ENCODE measurements at places on chromosomes 7 and 10.

DNA sequence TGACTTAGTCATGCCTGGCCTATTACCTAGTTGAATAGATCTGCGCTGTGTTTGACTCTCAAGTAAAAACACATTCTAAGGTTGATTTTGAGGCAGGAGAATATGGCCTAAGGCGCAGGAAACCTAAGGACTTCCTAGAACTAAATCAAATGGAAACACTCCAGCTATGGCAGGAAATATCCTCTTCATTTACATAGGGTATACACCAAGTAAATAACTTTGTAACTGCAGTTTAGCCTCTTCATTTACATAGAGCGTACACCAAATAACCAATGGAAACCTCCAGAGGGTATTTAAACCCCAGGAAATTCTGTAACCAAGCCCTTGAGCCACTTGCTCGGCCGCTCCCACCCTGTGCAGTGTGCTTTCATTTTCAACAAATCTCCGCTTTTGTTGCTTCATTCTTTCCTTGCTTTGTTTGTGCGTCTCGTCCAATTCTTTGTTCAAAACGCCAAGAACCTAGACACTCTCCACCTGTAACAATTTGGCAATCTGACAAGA is 35.6 kb upstream of the XRCC2 start:
- DNase-seq, result no peak

DNA sequence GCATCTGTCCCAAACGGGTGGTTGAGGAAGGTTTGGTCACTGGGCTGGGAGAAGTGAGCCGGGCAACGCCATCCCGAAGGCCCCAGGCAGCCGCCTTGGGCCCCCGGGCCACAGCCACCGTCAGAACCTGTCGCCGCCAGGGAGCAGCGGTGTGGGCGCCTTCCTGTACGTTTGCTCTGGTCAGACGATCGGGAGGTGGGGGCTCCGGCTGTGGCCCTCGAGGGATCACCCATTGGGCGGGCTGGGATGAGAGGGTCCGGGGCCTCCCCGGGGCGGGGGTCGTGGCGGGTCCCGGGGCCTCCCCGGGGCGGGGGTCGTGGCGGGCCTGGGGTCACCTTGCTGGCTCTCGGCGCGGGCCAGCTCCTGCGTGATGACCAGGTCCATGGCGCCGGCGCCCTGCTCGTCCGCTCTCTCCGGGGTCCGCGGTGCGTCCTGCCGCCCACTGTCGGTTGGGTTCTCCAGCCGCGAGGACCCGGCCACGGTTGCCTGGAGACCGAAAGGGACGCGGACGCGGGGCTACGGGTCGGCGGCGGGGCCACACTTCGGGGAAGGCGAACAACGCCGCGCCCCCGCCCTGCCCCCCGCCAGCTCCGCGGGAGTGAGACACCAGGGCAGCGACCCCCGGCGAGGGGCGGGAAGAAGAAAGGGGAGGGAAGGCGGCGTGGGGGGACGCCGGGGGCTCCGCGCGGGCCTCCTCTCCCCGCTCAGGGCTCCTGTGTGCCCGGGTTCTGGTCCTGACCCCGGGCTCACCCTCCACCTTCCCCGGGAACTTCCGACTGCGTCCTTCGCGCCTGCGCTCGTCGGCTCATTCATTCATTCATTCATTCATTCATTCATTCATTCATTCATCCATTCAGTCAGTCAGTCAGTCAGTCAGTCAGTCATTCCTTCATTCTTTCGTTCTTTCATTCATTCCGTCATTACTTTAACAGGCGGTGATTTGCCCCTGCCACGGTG is at the start of gene CFAP46:
Gene CFAP46, minus strand, starts transcription at position 470 of the 957 bp plus-strand sequence. Its CDS starts 86 bp downstream, at position 384.
- no peak for DNase-seq

GRCh38 chr7:81478664-81479063 is 291.2 kb downstream of the HGF start:
- DNase-seq, result no peak

DNA sequence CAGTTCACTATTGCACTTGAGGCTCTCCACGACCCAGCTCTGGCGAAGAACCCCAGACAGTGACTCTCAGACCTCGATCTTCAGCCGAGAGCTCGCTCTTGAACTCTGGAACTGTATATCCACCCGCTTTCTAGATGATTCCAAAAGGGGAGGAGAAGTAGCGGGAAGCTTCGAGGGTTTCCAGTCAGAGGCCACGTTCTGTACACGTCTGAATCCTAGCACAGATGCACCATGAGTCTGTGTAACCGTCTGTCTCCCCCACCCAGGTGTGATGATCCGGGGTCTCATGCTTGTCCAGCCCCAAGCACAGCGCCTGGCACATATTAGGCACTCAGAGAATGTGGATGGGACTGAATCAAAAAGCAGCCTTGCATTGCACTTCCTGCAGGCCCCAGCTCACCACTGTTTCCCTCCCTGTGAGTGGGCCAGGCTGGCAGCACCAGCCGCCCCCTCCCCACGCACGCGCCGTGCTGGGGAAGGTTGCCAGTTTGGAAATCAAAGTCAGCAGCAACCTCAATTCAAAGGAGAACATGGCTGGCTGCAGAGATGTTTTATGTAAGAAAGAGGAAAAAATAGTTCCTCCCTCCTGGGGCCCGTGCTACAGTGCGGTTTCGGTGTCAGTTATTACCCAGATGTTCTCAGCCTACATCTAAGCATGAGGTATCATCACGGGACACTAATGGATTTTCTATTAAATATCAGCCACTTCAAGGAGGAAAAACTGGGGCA is 5.7 kb downstream of the GRID2IP start:
- no peak for DNase-seq

GRCh38 chr10:66366163-66366562 is 559.7 kb upstream of the LRRTM3 start:
- DNase-seq, result no peak

DNA sequence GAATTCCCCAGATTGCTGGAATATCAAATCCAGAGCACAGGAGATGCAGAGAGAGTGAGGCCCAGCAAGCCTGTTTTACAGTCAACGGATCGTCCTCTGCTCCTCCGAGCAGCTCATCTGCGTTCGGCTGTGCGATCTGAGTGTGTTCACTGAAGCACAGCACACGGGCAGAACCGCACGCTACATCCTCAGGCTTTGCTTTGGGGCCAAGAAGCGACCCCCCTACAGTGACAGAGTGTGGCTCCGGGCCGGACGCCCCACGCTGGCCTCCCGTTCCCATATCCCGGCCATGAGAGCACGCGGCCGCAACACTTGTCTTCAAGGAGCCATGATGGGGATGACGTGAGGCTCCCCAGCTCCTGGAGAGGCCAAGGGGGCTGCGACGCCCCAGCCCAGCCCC is 431.4 kb downstream of the DNAJB6 start:
- DNase-seq, result no peak

GRCh38 chr10:3426190-3426845 is 253.7 kb upstream of the PITRM1 start:
- DNase-seq, result peak; percentile 84

GRCh38 chr7:4748231-4748681 is 27.2 kb upstream of the AP5Z1 start:
- DNase-seq, result peak; percentile 46

- DNase-seq, result no peak
These were observed 660.0 kb downstream of the SORCS1 start for GRCh38 chr10:106504536-106504935.

DNA sequence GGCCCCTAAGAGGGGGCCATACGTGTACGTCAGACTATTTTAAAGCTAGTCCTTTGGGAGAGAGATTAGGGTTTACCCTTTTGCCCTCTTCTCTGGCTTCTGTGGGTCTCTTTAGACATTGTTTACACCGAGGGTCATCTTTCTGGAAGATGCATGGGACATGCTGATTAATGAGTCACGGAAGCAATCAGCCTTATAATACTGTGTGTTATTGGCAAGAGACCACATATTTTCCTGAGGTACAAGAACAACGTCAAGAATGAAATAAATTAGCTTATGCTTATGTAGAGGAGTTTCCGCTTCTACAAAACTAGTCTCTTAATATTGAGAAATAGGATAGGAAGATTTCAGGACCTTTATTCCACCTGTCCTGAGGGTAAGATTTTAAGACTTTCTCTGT is 327.7 kb downstream of the BBS9 start:
- DNase-seq, result no peak

- no peak for DNase-seq
These were observed 249.1 kb downstream of the KCND2 start for GRCh38 chr7:120521761-120522737.

- no peak for DNase-seq
These were observed 110.3 kb downstream of the LRRC4 start for GRCh38 chr7:127920787-127921438.

GRCh38 chr10:65501259-65501658 is 1424.6 kb upstream of the LRRTM3 start:
- DNase-seq, result peak; percentile 37

DNA sequence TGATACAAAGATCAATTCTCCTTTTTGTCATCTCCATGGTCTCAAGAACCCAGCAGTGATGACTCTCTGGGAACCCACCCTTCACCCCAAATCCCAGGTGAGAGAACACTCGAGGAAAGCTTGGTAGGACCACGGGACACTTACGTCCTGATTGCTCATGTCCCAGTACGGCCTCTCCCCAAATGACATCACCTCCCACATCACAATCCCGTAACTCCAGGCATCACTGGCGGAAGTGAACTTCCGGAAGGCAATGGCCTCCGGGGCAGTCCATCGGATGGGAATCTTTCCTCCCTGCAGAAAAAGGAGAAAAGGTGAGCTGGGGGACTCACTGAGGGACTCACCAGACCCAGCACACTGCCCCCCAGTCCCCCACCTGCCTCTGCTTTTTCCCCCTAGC is 21.0 kb downstream of the EPHB4 start:
- DNase-seq, result no peak

DNA sequence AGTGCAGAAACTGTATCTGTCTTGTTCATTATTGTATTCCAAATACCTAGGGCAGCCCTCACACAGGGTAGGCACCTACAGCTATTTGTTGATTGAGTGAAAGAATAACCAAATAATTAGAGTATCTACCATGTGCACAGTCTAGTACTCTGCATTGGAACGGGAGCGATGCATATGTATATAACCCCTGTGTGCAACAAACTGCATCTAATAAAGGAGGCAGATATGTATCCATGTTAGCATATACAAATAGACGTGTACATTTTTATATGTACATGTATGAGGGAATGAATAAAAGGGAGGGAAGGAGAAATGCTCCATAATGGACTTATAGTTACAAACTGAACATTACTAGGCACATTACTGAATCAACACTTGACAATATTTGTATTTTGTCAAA is 191.3 kb upstream of the PTPRZ1 start:
- DNase-seq, result no peak

DNA sequence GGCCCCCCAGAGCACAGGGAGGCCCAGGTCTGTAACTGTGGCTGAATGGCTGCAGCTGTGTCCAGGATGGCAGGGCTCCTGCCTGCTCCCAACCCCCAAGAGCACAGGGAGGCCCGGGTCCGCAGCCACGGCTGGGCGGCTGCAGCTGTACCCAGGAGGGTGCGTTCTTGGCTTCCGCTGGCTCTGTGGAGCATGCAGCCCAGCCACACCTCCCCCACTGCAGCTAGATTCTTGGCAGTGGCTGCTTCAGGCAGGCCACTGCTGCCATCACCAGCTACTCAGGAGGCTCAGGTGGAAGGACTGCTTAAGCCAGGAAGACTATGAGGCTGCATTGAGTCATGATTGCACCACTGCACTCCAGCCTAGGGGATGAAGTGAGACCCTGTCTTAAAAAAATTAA is 27.9 kb downstream of the C7orf25 start:
- peak; percentile 59 for DNase-seq

DNA sequence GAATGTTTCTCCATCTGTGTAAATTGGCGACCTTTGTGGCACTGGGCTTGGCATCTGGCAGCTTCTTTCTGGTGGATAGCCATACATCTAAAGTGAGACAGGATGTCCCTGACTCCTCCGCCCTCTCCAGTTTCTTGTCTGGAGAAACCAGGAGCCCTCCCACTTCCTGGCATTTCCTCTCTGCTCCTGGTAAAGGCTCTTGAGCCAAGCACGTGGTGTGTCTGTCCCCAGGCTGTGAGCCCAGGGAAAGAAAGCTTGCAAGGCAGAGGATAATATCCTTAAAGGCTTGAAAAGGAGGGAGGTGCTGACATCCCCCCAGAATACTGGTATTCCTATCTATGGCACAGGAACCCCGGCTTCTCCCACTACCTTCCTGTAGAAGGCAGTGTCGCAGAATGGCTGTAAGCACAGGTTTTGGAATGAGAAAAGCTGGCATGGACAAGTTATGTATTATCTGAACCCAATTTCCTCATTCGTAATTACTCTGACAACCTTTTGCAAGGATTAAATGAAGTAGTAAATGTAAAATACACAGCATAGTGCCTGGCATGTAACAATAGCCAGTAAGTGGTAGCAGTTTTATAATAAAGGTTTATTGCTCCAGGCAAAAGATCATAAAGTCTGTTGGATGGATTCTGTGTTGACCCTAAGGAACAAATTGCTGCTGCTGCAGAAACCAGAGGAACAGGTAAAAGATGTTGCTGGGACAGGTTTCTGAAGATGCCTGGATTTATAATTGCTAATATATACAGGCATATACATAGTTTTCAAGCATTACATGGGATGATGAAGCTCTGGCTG is 11.8 kb upstream of the ACSL5 start:
- DNase-seq, result no peak

DNA sequence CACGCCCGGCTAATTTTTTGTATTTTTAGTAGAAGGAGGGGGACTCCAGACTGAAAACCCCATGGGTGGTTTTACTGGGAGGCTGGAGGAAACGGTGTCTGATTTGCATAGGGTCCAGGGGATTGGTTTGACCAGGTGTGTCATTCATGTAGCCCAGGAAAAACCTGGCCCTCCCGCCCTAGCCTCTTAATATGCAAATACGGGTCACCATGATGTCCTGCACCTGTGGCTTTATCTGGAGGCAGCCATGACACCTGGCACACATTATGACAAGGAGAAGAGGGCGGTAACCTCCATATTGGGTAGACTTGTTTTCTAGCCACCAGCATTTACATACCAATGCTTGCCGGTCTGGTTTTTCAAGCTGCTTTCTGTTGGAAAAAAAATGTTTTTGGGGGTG is 68.0 kb downstream of the TRIL start:
- no peak for DNase-seq

- DNase-seq, result no peak
These were observed 135.9 kb upstream of the MBL2 start for GRCh38 chr10:52908478-52908877.

DNA sequence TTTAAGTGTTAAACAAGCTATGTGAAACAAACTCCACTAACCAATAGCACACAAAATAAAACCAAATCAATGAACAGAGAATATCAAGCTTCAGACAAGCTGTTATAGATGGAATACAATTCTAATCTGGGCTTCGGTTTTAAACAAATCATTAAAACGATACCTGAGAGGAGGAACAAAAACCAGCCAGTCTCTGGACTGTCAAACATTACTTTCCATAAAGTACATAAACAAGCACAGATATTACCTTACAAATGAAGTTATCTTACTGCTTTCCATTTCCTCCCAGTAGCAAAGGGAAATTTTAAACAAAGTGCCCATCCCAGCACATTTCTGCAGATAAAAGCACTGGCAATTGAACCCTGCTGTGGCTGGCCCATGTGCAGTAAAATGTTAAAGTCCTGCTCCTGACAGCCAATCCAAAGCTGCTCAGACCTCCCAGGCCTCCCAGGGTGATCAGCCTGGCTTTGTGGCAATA is 128.0 kb downstream of the NRCAM start:
- DNase-seq, result no peak

- no peak for DNase-seq
These were observed 29.7 kb downstream of the PPP3CB start for GRCh38 chr10:73465978-73466726.
